Body of pancreas (tissue), 4 donors: ENCODE measurements at places on chromosomes 2 and 18. TPM values are rescaled to one million over a fixed set of nuclear protein-coding genes. Genes with fewer than 3 reads are reported as not detected.

The ACTG2 gene
- total RNA-seq, result 1.3 TPM

The ACMSD gene
- not detected for total RNA-seq

The PPIG gene
- total RNA-seq, result 22.3 TPM

DNA sequence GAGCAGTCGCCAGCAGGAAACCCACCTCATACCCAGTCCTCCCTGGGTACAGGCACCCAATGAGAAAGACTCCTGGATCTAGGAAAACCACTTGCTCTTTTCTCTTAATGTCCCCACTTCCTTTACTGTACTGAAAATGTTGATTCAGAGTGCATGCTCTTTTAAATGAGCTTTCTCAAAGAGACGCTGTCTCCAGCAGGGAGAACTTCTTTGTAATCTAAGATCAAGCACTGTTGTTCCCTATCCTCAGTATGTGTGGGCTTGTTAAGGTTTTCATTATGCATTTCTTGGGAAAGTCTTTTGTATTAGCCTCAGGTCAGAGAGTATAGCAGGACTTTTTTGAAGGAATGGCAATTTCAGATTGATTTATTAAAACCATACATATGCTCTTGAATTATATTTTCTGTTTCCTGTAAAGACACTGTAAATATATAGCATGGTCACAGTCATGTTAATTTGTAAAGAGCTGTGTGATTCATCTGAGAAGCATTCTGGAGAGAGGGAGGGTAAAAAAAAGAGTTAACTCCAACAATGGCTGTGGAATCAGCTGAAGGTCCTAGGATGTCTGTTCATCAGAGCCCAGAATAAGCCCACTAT lies 178.1 kb downstream of the MGAT5 start:
- DNase-seq, result no peak

- DNase-seq, result peak; percentile 4
These were observed 1.7 kb downstream of the ECEL1 start for GRCh38 chr2:232485757-232486557.

DNA sequence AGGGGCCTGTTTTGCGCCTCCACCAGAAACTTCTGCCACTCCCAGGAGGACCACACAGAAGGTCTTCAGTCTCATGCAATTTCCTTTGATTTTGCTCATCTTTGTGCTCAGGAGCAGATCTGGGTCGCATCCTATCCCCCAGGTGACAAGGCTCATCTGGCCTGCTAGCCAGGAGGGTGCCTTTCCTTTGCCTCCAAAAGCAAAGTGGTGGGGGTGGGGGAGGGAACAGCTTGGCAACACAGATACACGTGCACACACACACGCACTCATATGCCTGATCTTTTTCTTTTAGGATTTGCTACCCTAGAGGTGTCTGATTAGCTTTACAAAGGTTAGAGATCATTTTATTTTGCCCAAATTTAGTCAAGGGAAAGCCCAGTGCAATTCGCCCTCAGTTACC lies 13.8 kb upstream of the SPATA3 start:
- no peak for DNase-seq

DNA sequence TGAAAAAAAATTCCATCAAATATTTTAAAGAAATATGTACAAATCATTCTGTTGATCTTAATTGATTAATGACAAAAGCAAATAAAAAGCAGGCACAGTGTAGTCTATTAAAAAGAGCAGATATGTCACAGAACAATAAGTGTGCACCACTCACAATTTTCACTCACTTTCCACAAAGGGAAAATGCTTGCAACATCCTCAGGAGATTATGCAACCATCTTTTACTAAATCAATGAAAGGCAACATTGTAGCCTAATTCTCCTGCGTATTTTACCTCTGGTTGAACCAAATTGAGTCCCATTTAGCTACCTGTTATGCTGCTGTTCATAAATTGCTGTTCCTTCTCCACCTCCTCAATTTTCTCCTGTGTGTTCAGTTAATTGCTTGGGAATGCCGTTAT lies 1346.8 kb upstream of the PIK3C3 start:
- no peak for DNase-seq

GRCh38 chr2:136858656-136859055 lies 93.3 kb downstream of the THSD7B start:
- no peak for DNase-seq

DNA sequence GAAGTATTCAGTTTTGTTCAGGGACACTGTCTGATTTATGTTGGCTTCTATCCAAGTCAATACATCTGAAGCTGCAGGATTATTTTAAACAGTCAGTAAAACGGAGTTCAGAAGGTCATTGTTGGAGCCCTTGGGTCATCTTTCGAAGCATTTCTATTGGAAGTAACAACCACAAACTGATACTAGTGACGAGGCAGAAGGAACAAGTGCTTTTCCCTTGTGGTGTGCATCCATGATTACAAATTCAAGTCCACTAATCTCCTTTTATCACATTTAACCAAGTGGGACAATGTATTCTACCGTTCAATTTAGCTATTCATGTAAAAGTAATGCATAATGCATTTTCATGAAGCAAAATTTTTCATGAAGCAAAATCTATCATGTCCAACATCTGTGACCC lies 76.9 kb downstream of the CD226 start:
- DNase-seq, result no peak

DNA sequence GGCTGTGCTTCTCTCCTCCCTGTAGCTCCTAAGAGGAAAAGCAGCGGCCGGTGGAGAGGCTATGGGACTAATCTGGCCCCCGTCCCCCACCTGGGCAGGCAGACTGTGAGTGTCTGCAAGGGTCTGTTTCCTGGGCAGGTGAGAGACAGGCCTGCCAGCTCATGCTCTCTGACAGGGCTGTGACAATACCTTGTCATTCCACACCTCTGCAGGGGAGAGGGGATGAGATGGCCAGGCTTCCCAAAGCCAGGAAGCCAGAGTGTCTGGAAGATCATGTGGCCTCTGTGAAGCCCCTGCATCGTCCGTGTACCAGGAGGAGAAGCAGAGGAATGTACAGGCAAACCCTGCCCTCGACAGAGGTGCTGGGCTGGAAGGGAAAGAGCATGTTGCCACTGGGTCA lies 142.5 kb upstream of the GATA6 start:
- no peak for DNase-seq

- DNase-seq, result no peak
These were observed 582.6 kb downstream of the CNTNAP5 start for GRCh38 chr2:124607679-124608078.

GRCh38 chr2:232809349-232810124 lies 33.2 kb upstream of the KCNJ13 start:
- no peak for DNase-seq

DNA sequence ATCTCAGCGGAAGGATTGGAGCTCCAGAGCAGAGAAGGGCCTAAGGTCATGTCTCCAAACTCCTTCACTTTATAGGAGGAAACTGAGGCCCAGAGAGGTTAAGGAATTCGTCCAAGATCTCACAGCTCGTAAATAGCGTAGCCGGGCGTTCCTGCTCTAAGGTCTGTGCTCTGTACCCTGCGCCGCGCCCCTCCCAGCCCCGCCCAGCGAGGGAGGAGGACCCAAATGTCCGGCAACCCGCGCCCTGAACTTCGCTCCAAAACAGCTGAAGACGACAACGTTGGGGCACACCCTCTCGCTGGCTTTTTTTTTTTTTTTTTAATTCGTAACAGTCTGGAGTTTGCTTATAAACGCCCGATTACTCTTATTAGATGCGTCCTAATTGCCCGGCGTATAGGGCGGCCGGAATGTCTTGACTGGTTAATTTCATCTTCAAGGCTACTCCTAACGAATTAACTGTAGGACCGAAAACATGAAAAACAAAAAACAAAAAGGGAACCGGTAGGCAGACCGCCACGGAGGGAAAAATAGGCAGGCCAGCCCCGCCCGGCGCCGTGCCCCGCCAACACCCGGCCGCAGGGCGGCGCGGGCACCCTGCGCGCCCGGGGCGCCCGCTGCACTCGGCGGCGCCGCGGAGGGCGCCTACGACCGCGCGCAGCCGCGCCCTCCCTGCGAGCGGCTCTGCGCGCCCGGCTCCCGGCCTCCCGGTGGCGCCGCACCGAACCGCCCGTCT lies 928 bp upstream of the FOSL2 start:
- peak; percentile 91 for DNase-seq

- no peak for DNase-seq
These were observed 37.8 kb downstream of the FIGN start for GRCh38 chr2:163697846-163698637.

GRCh38 chr2:215811003-215811402 lies 202.3 kb downstream of the MREG start:
- DNase-seq, result no peak
